Posterior vena cava (tissue), 2 donors: ENCODE measurements at places on chromosomes 12 and 14. TPM values are rescaled to one million over a fixed set of nuclear protein-coding genes. Genes with fewer than 3 reads are reported as not detected.

The GLIPR1L1 gene
- not detected for total RNA-seq

The RASSF9 gene
- total RNA-seq, result 5.7 TPM

The OR6S1 gene
- not detected for total RNA-seq

The ZFHX2 gene
- 2.3 TPM for total RNA-seq

The LRTM2 gene
- total RNA-seq, result not detected

The MYF6 gene
- total RNA-seq, result not detected
